Activated T-cell treated with anti-CD3 and anti-CD28 coated beads, Interleukin-2, amount 50 U/mL, for 24 hours (primary cell): ENCODE measurements at places on chromosomes 13 and 19.

- peaks cover 7% of the 10 kb centered on the region for H3K27me3 ChIP-seq
- H3K36me3 ChIP-seq: no peaks in the 10 kb centered on the region
- H3K4me3 ChIP-seq: peak overlapping the region; percentile 72
- peak overlapping the region; percentile 91 for H3K27ac ChIP-seq
- DNase-seq: peak; percentile 71
These were observed 53.9 kb upstream of the CEACAM21 start for GRCh38 chr19:41521931-41522555.

DNA sequence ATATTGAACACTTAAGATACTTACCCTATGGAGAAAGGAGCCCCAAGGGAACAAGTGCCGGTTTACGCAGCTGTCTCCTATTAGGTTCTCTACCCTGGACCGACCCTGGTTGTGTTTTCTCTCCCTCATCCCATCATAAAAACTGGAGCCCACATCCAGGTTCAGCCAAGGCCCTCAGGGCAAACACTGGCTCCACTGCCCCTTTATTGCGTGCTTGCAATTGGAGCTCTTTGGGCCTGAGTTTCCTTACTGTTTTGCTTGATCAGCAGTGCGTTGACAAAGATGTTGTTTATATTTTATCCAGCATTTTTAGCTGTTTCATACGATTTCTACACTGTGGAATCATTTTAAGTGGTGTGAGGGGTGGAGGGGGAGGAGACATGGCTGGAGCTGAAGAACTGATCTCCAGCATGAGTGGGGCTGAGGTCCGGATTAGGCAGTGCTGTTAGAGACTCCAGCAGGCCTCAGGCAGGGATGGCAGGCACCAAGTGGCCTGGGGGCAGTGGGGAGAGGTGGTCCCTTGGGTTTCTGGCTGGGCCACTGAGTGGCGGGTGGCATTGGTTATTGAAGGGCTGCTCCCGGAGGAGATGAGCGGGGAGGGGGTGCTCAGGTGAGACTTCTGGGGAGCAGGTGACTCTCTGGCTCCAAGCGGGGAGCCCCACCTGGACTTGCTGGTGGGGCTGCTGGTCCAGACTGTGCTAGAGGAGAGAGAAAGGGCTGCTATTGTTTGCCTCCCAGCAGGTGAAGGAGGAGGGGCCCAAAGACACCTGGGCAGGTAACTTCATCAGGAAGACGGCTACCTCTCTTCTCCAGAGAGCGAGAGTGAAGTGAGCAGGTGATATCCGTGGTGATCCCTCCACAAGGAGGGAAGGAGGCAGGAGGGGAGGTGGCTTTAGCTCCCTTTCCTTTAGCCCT is 62.4 kb upstream of the RNF113B start:
- H3K27me3 ChIP-seq: peaks cover 6% of the 10 kb centered on the region
- no peak for DNase-seq
- no peaks in the 10 kb centered on the region for H3K4me1 ChIP-seq
- no peaks in the 10 kb centered on the region for H3K36me3 ChIP-seq
- no peak overlapping the region for H3K4me3 ChIP-seq

DNA sequence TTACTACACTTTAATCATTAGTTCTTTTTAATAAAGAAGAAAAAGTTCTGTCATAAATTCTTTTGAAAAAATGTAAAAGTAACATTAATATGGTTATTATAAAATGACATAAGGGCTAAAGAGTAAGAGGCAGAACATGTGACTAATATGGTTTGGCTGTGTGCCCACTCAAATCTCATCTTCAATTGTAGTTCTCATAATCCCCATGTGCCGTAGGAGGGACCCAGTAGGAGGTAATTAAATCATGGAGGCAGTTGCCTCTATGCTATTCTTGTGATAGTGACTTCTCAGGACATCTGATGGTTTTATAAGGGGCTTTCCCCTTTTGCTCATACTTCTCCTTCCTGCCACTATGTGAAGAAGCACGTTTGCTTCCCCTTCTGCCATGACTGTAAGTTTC is 104.5 kb downstream of the UGGT2 start:
- no peaks in the 10 kb centered on the region for H3K4me1 ChIP-seq
- H3K27ac ChIP-seq: no peak overlapping the region
- DNase-seq: no peak
- H3K4me3 ChIP-seq: no peak overlapping the region
- no peaks in the 10 kb centered on the region for H3K36me3 ChIP-seq

DNA sequence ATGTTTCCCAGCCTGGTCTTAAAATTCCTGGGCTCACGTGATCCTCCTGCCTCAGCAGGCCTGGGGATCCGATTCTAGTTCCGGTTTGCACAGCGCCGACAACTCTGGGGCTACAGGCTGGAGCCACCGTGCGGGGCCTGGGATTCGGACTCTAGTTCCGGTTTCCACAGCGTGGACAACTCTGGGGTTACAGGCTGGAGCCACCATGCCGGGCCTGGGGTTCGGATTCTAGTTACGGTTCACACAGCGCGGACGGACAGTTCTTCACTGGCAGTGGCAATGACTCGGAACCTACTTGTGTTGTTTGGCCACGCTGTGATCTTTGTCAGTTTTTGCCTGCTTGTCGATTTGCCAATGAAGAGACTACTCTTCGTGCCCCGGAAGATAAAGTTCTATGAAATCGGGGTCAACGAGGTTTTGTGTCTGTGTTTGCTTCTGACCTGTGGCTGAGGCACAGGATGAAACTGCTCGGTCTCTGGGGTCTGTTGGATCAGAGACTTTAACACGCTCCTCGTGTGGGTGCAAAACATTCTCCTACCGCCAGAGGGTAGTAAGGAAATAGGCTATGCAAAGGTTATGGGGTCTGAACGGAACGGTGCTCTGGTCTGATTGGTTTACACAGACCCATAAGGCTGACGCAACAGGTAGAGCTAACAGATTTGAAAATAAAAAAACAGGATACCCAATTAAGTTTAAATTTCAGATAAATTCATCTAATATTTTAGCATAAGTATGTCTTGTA is 12.1 kb upstream of the ZSCAN1 start:
- peaks cover 17% of the 10 kb centered on the region for H3K36me3 ChIP-seq
- DNase-seq: peak; percentile 38
- H3K27me3 ChIP-seq: peaks cover 10% of the 10 kb centered on the region

- no peaks in the 10 kb centered on the region for H3K27me3 ChIP-seq
- DNase-seq: peak; percentile 91
- peaks cover 73% of the 10 kb centered on the region for H3K4me1 ChIP-seq
- peak overlapping the region; percentile 91 for H3K27ac ChIP-seq
These were observed 13.1 kb downstream of the GRAMD1A start for GRCh38 chr19:35013041-35013819.

DNA sequence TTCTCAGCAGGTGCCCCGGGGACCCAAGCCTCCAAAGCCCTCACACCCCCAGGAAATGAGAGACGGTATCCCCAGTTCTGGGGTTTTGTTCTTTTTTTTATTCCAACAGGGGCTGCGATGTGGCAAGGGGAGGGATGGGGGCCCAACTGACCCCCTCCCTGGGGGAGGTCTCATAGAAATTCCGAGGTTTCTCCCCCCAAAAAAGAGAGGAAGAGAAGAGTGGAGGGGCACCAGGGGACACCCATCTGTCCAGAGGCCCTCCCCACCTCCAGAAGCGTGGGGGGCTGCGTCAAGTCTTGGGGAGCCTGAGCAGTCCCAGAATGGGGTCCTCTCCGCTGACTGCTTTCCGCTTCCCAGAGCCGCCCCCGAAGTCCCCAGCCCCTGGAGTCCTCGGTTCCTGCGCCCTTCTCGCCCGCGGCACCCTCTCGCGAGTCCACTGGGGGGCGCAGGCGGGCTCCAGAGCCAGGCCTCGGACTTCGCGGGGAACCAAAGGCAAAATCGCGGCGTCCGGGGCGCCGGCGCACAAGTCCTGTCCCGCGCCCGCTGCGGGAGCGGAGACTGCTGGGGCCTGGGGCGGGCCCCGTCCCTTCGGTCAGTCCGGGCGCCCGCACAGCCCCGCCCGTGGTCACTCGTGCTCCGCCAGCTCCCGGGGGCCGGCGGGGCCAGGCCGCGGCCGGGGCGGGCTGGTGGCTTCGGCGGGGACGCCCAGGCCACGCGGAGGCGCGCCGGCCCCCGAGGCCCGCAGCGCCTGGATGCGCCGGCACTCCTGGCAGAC is 4.4 kb upstream of the ATP1A3 start:
- DNase-seq: peak; percentile 60
- no peak overlapping the region for H3K4me3 ChIP-seq
- no peaks in the 10 kb centered on the region for H3K36me3 ChIP-seq
- no peak overlapping the region for H3K27ac ChIP-seq

- H3K4me3 ChIP-seq: no peak overlapping the region
- H3K27ac ChIP-seq: peak overlapping the region; percentile 1
- H3K4me1 ChIP-seq: peaks cover 28% of the 10 kb centered on the region
- peaks cover 72% of the 10 kb centered on the region for H3K36me3 ChIP-seq
These were observed 2.9 kb downstream of the ZNF792 start for GRCh38 chr19:34960940-34961679.

- H3K36me3 ChIP-seq: no peaks in the 10 kb centered on the region
- H3K27me3 ChIP-seq: peaks cover 14% of the 10 kb centered on the region
- H3K4me1 ChIP-seq: no peaks in the 10 kb centered on the region
- DNase-seq: no peak
- no peak overlapping the region for H3K27ac ChIP-seq
These were observed 44.3 kb upstream of the SIAH3 start for GRCh38 chr13:45895881-45896280.

DNA sequence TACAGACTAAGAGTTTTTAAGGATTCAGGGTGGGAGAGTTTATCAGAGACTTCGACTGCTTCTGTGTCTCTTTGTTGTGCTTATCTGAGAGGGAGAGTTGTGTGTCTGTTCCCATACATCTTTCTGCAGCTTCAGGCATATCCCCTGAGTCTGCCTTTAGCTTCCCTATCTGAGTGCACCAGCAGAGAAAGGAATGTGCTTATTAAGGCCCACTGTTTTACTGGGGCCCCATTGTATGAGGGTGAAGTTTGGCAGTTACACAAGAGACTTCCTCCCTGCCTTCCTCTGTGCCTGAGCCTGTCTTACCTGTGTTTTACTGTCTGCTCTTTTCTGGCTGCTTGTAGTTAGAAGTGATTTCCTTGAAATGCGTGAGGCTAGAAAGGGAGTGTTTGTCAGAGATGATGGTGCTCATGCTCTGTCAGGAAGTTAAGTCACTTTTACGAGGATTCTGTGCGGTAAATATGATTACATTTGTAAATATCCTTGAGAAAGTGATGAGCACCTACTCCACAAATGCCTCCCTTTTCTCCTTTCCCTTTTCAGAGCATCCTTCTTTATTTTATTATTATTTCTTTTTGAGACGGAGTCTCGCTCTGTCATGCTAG is 1228.9 kb upstream of the MIR17HG start:
- H3K27me3 ChIP-seq: no peaks in the 10 kb centered on the region
- H3K4me3 ChIP-seq: no peak overlapping the region
- H3K27ac ChIP-seq: no peak overlapping the region
- no peaks in the 10 kb centered on the region for H3K4me1 ChIP-seq
- no peak for DNase-seq

DNA sequence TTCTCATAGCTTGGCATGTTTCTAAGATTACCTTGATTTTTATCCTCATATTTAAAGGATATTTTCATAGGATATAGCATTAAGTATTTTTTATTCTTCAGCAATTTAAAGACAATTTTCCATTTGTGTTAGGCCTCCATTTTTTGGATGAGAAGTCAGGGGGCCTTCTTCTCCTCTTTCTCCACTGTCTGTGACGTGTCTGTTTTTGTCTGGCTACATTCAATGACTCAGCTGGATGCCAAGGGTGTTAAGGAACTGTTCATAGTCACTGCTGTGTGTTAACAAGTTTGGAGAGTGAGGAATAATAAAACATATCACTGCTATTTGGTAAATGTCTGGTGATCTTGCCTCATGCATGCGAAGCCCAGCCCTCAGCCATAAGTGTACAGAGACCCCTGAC is 36.4 kb downstream of the ZNF582 start:
- H3K4me3 ChIP-seq: no peak overlapping the region
- no peak overlapping the region for H3K27ac ChIP-seq
- DNase-seq: no peak
- H3K27me3 ChIP-seq: no peaks in the 10 kb centered on the region
